Activated effector memory CD4-positive, alpha-beta T cell treated with Interleukin-2 at 50 U/mL for 16 hours (primary cell): ENCODE measurements at places on chromosomes 5 and 9.
A peak's percentile ranks its signal among the peaks of the same experiment; 100 is the strongest.

DNA sequence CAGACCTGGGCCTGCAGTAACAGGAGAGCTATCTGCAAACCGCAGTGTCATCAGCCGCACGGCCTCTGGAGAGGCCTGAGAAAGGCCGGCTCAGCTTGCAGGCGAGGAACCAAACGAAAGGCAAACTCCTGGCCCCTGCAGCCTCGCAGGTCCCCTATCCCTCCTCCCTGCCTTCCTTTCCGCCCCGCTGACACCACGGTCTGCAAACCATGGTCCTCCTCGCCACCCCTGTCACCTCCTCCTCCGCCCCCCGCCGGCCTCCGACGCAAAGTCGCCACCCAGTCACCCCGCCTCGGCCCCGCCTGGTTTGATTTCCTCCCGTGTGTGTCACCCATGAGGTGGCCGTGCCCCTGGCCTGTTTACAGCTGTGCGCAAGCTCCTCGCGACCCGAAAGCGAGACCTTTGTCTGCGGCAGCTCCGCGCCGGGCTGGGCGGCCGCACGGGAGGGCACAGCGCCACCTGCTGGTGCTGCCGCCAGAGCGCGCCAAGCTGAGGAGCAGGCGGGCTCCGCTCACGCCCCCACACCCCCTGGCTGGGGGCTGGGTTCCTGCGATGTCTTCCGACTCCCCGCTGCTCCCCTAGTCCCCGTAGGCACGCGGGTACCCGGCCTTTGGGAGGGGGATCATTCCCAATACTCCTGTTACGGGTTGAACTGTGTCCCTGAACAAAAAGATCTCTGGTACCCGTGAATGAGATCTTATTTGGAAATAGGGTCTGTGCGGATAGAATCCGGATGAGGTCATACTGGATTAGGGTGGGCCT, 19.4 kb downstream of the GBGT1 start:
- peak; percentile 92 for DNase-seq

DNA sequence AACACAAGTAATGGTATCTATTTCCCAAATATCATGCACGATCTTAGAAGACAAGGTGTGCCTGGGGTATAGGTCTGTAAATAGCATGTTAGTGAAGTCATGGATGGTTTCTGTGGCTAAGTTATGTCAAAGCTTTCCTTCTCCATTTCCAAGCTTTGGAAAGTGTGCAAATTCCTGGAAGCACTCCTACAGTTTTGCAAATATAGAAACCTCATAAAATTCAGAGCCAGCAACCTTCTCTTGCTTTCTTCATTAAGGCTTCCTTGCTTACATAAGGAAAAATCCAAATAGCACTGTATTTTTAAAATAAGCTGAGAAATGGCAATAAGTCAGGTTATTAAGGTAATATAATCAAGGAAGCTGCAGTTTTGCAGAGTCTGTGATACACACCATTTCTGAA, 134.6 kb upstream of the DPYSL3 start:
- no peak for DNase-seq

- no peak for DNase-seq
Observed at GRCh38 chr5:58201922-58202648, 257.8 kb downstream of the PLK2 start.

GRCh38 chr5:156824800-156825199, 25.3 kb upstream of the PPP1R2B start:
- DNase-seq = no peak

DNA sequence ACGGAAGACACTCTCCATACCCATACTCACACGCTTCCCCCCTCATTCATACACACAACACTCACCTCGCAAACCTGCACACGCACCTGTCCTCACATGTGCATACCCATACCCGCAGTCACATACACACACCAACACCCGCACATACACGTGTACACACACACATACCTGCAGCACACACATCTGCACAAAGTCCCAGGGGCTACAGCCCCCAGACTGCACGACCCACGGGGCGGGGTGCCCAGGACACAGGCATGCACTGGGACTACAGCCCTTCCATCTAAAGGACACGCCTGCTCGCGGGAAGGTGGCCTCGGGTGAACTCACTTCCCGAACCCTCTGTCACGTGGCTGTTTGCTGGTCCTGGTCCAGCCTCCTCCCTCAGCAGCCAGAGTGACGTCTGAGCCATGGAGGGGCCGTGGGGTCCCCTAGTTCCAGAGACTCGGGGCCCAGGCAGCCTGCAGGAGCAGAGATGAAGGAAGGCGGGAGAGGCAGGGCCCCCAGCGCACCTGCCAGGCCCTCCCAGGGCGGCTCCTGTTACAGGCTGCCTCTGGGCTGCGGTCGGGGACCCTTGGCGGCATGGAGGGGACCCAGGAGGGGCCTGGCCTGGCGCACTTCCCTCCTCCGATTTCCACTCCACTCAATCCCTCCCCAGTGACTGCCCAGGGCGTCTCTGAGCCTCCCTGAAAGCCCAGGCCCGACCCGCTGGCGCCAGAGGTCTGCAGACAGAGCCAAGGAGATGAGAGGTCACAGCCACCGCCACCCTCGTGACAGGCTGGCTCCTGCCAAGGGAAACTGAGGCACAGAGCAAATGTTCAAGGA, 8.1 kb downstream of the SLC12A7 start:
- DNase-seq = no peak

DNA sequence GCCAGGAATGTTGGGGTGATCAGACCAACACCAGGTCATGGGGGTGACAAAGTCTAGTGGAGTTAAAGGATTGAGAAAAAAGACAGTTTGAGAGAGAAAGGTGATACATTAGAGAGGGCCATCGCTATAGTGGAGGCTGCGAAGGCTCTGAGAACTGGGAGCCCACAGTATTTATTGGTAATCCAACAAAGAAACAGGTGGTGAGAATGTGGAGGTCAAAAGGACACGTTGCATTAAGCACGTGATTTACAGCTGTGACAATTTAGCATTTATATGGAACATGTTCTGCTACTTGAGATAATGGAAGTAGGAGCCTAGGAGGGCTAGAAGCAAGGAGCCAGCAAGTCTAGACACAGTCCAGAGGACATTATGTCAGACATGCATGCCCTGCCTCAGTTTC, 2086.5 kb upstream of the C9orf72 start:
- DNase-seq = no peak

- DNase-seq = no peak
Observed at GRCh38 chr5:133828722-133829121, 139.7 kb downstream of the C5orf15 start.

GRCh38 chr5:54756796-54757402, 228.5 kb downstream of the ESM1 start:
- DNase-seq = no peak

GRCh38 chr9:93261281-93261680, 77.3 kb downstream of the WNK2 start:
- no peak for DNase-seq

DNA sequence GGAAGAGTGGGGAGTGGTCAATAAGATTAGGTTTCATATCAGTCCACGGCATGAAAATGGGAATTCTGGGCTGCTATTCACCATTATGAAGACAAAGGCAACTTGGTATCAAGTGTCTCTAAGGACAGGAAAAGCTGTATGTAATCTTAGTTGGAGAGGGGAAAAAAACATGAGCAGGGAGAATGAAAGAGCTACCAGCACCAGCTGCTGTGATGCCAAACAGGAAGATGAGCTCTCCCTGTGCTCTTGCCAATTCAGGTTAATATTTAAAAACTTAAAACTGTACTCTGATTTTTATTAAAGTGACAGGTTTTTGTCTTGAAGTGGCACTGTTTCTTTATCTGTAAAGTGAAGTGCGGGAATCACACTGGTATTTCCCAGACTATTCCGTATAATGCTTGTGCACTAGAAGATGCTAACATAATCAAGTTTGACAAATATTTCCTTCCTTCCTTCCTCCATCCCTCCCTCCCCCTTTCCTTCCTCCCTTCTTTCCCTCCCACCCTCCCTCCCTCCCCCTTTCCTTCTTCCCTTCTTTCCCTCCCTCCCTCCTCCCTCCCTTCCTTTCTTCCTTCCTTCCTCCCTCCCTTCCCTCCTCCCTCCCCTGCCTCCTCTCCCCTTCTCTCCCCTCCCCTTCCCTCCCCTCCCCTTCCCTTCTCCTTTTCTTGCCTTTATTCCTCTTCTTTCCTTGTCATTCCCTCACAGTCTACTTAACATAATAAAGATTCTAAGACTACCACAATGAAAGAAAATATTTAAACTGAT, 1383.0 kb upstream of the C9orf72 start:
- DNase-seq = no peak

DNA sequence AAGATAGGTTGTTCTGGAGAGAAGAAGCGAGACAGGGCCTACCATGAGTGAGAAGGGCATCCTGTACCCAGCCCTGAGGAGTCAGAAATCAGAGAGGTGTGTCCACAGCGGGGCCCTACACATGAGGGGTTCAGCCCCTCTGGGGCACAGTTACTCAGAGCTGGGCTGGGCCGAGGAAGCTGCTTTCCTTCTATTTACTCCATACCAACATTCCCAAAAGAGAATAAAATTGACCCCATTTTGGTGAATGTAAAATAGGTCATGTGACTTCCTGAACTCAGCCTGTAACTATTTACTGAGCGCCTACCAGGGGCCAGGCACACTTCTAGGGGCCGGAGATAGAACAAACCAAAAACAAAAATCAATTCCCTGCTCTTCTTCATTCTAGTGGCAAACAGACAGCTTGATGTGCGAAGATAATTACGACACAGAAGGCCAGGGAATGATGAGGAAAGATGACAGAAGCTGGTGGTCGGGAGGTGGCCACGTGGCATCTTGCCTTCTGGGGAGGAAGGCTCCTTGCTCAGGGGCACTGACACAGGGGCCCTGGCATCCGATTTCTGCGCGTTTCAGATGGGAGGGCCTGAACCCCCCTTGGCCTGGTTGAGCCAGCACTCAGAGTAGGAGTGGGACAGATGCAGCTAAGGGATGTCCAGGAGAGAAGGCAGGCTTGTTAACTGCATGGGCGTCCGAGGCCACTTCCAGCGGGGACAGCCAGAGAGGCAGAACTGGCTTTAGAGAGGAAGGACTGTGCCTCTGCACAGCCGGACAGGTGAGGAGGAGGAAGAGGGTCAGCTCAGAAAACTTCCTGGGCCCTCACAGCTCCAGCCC, 121.8 kb downstream of the NSG2 start:
- no peak for DNase-seq

DNA sequence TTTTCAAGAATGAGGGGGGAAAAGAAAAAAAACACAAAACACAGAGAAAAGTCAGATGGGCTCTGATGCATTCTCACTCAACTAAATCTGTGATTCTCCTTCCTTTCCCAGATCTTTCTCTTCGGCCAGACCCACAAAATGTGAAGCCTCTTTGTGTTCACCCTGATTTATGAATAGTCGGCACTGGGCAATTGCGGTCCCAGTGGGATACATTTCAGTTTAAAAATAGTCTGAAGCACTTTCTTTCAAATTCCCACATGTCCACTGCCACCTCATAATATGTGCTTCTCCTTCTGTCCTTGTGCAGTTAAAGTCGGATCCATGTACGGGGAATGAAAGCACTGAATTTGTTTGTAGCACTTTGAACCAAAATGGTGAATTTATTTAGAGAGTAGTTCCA, 995.4 kb upstream of the WWC1 start:
- DNase-seq = no peak

- DNase-seq = no peak
Observed at GRCh38 chr9:97487107-97487506, 14.4 kb upstream of the TMOD1 start.
